ENCODE measurements at places on chromosomes 5 and 9. TPM values are rescaled to one million over a fixed set of nuclear protein-coding genes. Genes with fewer than 3 reads are reported as not detected.
A peak's percentile ranks its signal among the peaks of the same experiment; 100 is the strongest.

The UGT3A1 gene
- total RNA-seq: 2.1 TPM

DNA sequence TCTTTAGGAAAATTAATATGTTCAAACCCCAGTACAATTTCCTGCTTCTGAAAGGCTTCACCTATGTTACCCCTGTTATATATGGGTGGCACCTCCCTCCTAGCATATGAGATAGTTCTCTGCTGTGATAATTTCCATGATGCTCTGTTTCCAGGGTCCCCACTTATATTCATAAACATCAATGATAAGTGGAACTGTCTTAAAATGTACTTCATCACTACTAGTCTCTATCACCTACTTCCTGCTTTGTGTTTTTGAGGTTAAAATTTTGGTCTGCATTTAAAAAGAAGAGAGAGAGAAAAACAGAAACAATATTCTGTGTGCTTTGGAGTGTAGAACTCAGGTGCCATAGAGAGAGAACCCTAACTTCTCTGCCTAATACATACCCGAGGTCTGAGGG, 234.7 kb downstream of the HTR1A start:
- no peak for DNase-seq

- DNase-seq: peak; percentile 70
Measured at GRCh38 chr5:160360310-160360709, 10.1 kb downstream of the C1QTNF2 start.

The TAS2R1 gene
- not detected for total RNA-seq

The PDCD1LG2 gene
- not detected for total RNA-seq

GRCh38 chr5:19987612-19988361, at the start of gene CDH18:
CDH18 (minus strand) TSS chr5:19988200; CDS start chr5:19838986, 149,214 bp downstream.
- peak; percentile 79 for DNase-seq

DNA sequence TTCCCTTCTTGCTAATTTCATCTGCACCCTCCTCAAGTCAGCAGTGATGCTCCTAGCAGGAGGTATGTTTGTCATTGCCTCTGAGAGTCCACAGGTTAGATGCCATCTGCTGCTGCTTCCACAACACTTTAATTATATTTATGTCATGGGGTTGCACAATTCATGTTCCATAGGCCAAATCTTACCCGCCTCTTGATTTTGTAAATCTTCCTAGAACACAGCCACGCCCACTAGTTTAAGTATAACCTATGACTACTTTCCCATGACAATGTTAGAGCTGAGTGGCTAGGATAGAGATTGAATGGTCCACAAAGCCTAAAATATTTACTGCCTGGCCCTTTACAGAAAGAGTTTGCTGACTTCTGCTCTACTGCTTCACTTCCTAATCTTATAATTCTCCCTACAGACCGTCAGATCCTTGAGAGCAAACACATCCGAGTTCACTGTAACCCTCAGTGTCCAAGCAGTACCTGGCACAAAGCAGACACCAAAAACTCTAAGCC, 21.1 kb downstream of the LIFR start:
- DNase-seq: no peak

DNA sequence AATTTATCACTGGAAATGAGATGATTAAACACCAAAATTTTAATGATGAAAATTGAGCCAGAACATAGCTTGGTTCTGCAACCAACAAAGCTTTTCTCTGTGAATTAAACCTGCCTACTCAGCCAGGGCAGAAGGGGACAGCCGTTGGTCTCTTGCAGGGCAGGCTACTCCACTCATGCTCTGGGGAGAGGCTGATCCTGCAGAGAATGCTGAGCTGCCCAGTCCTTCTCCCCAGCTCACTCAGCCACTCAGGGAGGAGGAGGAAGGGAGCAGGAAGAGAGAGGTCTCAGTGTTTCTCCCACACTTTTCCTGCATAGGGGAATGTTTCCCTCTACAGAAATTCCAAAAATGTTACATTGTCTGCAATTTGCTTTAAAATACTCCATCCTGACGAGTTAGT, 40.4 kb upstream of the HMHB1 start:
- peak; percentile 10 for DNase-seq

The GPR151 gene
- 0.07 TPM for total RNA-seq

GRCh38 chr9:136204838-136205706, at the start of gene LHX3:
LHX3 (minus strand) TSS chr9:136205128; CDS start chr9:136205012, 116 bp downstream.
- DNase-seq: peak; percentile 99

The SWI5 gene
- 53.3 TPM for total RNA-seq

The PRRX2 gene
- 10.8 TPM for total RNA-seq

GRCh38 chr5:54229041-54229780, 81.2 kb downstream of the ARL15 start:
- peak; percentile 18 for DNase-seq

The GRXCR2 gene
- not detected for total RNA-seq

GRCh38 chr9:127204771-127205470, 59.7 kb upstream of the GARNL3 start:
- DNase-seq: peak; percentile 64

DNA sequence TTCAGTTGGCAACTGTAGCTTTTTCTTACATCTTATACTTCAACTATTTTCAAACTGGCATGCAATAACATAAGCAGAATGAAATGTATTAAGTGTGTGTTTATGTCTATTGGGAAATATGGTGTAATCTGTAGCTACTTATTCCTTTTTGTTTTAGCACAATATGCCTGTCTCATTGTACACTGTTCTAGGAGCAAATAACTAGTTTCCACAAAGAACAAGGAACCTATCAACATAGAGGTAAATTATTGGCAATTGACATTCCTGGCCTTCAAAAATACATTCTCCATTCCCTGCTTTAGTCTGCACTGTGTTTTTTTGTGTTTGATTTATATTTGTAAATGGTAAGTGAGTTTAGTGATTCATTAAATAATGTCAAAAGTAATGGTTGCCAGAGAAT, 75.7 kb downstream of the FBXL7 start:
- DNase-seq: no peak

GRCh38 chr5:15510092-15510491, 10.1 kb downstream of the FBXL7 start:
- no peak for DNase-seq

Measured in H7 (cell line).